Substantia nigra (tissue), 51 donors: ENCODE measurements at places on chromosomes 2 and 18.

DNA sequence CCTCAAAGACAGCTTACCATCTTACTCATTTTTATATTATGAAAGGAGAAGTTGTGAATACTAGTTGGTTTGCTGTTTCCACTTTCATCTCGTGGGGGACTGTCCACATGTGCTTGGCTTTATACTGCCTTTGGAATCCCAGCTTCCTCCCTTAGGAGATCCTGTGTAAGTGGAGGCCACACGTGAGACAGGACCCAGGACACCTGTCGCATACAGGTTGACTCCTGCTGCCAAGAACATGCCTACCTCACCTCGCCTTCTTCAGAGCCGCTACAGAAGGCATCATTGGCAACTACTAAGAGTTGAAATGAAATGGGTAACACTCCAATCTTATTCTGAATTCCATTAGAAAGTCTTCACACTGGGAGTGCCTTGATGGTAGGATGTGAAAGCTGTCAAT, 69.3 kb downstream of the PPP4R1 start:
- no peak for DNase-seq

GRCh38 chr2:171271971-171272436, 111.3 kb upstream of the TLK1 start:
- no peak for DNase-seq

- no peak for DNase-seq
Measured at GRCh38 chr2:120720231-120720630, 15.4 kb upstream of the GLI2 start.

- no peak for DNase-seq
Measured at GRCh38 chr2:65548064-65548463, 115.7 kb upstream of the SPRED2 start.
